ENCODE measurements at places on chromosomes 12 and 14. TPM values are rescaled to one million over a fixed set of nuclear protein-coding genes. Genes with fewer than 3 reads are reported as not detected.

- H3K4me1 ChIP-seq: no peaks in the 10 kb centered on the region
- no peak overlapping the region for H3K27ac ChIP-seq
- H3K36me3 ChIP-seq: no peaks in the 10 kb centered on the region
- no peak overlapping the region for H3K4me3 ChIP-seq
- no peak for DNase-seq
Measured at GRCh38 chr14:98174041-98174440, 1098.0 kb downstream of the BCL11B start.

MYH6 gene
- not detected for total RNA-seq

GRCh38 chr14:56891226-56891625 is 80.9 kb upstream of the OTX2 start:
- H3K4me1 ChIP-seq: peaks cover 7% of the 10 kb centered on the region
- no peaks in the 10 kb centered on the region for H3K36me3 ChIP-seq
- H3K4me3 ChIP-seq: no peak overlapping the region
- no peak for DNase-seq
- no peaks in the 10 kb centered on the region for H3K27me3 ChIP-seq
- no peak overlapping the region for H3K27ac ChIP-seq

GRCh38 chr12:22828066-22828465 is 203.1 kb downstream of the ETNK1 start:
- no peaks in the 10 kb centered on the region for H3K36me3 ChIP-seq
- no peaks in the 10 kb centered on the region for H3K27me3 ChIP-seq
- H3K4me3 ChIP-seq: no peak overlapping the region

- H3K4me1 ChIP-seq: peaks cover 2% of the 10 kb centered on the region
- no peaks in the 10 kb centered on the region for H3K36me3 ChIP-seq
- H3K27ac ChIP-seq: no peak overlapping the region
- H3K4me3 ChIP-seq: no peak overlapping the region
- no peak for DNase-seq
Measured at GRCh38 chr14:65003394-65003793, 16.7 kb downstream of the FNTB start.

- DNase-seq: peak; percentile 64
- no peak overlapping the region for H3K27ac ChIP-seq
- H3K4me3 ChIP-seq: no peak overlapping the region
- H3K4me1 ChIP-seq: peaks cover 84% of the 10 kb centered on the region
- H3K27me3 ChIP-seq: no peaks in the 10 kb centered on the region
- H3K36me3 ChIP-seq: no peaks in the 10 kb centered on the region
Measured at GRCh38 chr14:101838476-101838875, 77.0 kb downstream of the PPP2R5C start.

TECPR2 gene
- 21.6 TPM for total RNA-seq

HOXC9 gene
- total RNA-seq: 0.27 TPM

DNA sequence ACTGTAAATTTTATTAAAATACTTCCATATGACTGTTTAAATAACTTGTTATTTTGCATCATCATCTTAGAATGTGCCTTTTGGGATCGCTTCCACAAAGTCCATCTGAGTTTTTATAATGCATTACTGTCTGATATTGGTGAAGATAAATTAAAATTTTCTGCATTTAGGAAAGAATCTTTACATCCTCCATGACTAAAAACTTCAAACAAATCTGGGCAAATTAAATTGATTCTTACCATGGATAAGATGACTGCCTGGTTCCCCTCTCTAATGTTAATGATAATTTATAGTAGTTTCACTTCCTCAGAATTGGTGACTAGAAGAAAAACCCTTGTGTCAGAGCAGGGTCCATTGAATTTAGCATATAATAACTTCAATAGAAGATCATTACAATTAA is 94.7 kb upstream of the SLC38A4 start:
- no peaks in the 10 kb centered on the region for H3K36me3 ChIP-seq
- no peak overlapping the region for H3K4me3 ChIP-seq
- no peak for DNase-seq
- H3K27ac ChIP-seq: no peak overlapping the region
- no peaks in the 10 kb centered on the region for H3K4me1 ChIP-seq

FOXN4 gene
- not detected for total RNA-seq

GRCh38 chr12:5433845-5434646 is 2.1 kb downstream of the NTF3 start:
- peak overlapping the region; percentile 27 for H3K4me3 ChIP-seq
- H3K27me3 ChIP-seq: peaks cover 9% of the 10 kb centered on the region
- peaks cover 26% of the 10 kb centered on the region for H3K4me1 ChIP-seq
- DNase-seq: no peak
- no peaks in the 10 kb centered on the region for H3K36me3 ChIP-seq

GRCh38 chr12:26125400-26126339 is 833 bp upstream of the BHLHE41 start:
- peak; percentile 93 for DNase-seq
- peaks cover 4% of the 10 kb centered on the region for H3K4me1 ChIP-seq
- peak overlapping the region; percentile 59 for H3K4me3 ChIP-seq

DNA sequence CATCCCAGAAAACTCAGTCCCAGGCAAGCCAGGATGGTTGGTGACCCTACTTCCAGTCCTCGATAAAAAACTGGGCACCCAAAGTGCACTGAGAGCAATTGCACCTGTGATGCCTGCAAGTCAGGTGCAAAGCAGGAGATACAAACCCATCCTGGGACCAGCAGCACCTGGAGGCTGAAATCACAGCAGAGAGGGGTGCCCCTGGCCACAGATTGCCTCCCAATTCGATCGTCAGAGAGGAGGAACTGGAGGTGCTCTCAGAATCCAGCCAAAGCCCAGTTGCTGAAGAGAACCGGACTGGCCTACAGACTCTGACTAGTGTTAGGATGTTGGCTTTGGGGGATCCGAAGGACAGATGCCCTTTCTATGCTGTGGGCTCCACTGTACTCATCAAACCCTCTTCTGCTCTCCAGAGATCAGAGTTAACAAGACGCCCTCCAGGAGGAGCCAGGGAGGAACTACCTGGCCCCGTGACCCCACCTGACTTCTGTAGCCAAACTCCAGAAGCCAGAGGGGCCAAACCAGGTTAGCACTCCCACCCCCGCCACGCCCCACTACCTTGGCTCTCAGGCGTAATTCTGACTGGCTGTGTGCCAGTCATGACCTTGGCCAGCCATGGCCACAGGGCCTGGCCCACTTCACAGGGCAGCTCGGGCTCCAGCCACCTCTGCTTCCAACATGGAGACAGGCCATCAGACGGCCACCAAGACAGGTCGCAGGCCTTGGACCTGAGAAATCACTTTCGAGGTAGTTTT is 284.5 kb upstream of the RTL1 start:
- H3K4me1 ChIP-seq: no peaks in the 10 kb centered on the region
- H3K27me3 ChIP-seq: no peaks in the 10 kb centered on the region
- no peak overlapping the region for H3K27ac ChIP-seq

MIP gene
- total RNA-seq: not detected

DNA sequence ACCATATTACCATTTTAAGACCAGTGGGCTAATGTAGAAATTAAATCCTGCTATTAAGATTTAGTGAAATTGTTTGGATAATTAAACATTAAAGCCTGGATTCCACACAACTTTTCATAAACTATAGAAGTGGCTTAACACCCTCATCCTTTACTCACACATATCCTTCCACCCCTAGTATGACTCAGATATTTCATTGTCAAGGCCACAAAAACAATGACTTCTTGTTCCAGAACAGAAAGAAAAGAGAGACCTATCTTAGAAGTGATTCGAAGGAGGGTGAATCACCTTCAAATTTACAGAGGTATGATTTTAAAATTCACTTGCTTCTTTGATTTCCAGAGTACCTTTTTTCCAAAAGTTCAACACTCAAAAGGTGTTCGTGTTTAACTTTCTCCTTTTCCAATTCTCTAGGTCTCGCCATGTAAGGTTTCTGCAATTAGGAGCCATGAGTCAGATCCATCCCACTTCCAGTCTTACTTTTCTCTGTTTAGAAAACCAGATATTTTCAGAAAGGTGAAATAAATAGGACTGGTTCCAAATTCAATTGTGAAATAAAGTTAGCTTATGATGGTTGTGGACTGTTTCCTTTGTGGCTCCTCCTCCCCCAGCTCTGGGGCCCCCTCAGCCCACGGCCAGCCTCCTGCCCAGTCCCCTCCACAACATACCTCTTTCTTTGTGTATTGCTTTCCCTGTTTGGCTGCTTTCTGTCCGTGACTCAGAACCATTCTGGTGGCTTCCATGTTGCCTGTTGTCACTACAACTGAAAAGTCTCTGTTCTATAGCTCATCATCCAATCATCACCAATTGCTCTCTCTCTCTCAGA is 24.6 kb upstream of the MGP start:
- peaks cover 29% of the 10 kb centered on the region for H3K4me1 ChIP-seq
- no peak for DNase-seq
- H3K36me3 ChIP-seq: no peaks in the 10 kb centered on the region

VSIG10 gene
- 62.0 TPM for total RNA-seq

DNA sequence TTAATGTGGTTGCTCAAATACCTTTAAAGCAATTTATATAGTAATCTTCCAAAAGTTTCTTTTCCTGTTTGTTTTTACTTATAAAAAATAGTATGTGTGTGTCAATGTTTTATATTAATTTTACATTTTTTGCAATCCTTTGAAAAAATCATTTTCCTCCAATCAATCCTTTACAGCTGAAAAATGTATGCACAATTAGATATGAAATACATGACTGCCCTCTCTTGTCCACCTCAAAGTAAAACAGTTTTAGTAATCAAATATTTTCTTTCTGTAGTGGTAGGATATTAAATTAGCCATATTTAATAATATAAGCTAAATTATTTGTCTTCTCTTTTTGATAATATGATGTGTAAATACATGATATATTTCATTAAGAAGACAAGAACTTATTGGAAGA is 269.9 kb downstream of the ADAMTS20 start:
- no peak overlapping the region for H3K27ac ChIP-seq
- no peak for DNase-seq
- peaks cover 9% of the 10 kb centered on the region for H3K4me1 ChIP-seq
- no peak overlapping the region for H3K4me3 ChIP-seq
- H3K36me3 ChIP-seq: no peaks in the 10 kb centered on the region

DNA sequence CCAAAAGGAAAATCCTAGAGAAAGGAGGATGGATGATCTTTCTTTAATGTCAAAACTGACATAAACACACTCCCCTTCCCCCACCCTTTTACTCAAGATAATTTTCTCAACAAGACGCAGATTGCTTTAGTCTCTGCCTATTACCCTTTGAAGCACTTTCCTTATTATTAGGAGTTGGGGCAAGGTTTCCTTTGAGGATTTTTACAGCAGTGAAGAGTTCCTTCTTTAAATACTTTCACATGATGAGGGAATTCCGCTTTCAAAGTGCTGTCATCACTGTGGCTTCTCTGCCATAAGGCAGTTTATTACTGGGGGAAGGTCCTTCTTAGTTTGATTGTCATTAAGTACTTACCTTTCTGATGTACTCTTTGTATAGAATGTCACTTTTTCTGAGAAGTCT is 172.1 kb downstream of the MSRB3 start:
- no peaks in the 10 kb centered on the region for H3K27me3 ChIP-seq
- H3K27ac ChIP-seq: no peak overlapping the region
- no peaks in the 10 kb centered on the region for H3K4me1 ChIP-seq
- no peak overlapping the region for H3K4me3 ChIP-seq
- DNase-seq: no peak
- H3K36me3 ChIP-seq: no peaks in the 10 kb centered on the region

ADAM21 gene
- not detected for total RNA-seq

DNA sequence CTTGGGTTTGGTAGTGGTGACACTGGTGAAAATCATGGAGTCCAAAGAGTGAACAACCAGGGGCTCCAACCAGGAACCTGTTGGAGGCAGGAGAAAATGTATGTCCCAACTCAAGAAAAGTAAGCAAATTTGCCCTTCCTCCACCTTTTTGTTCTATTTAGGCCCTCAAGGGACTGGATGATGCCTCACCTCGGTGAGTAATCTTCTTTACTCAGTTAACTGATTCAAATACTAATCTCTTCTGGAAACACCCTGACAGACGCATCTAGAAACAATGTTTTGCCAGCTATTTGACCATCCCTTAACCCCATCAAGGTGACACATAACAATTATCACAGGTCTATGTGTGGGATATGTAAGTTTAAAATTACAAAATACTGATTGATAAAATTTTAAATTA is 272.4 kb upstream of the FOXG1 start:
- H3K4me3 ChIP-seq: no peak overlapping the region
- H3K4me1 ChIP-seq: no peaks in the 10 kb centered on the region
- DNase-seq: no peak
- no peaks in the 10 kb centered on the region for H3K27me3 ChIP-seq
- no peaks in the 10 kb centered on the region for H3K36me3 ChIP-seq
- no peak overlapping the region for H3K27ac ChIP-seq

SIX4 gene
- 5.7 TPM for total RNA-seq

RILPL1 gene
- total RNA-seq: 33.0 TPM

GRCh38 chr12:1318327-1319031 is 275.9 kb downstream of the FBXL14 start:
- DNase-seq: peak; percentile 62
- no peak overlapping the region for H3K4me3 ChIP-seq
- H3K4me1 ChIP-seq: peaks cover 11% of the 10 kb centered on the region

- H3K4me1 ChIP-seq: peaks cover 23% of the 10 kb centered on the region
- no peaks in the 10 kb centered on the region for H3K36me3 ChIP-seq
- no peak for DNase-seq
Measured at GRCh38 chr14:74988131-74988530, 14.6 kb upstream of the EIF2B2 start.

AMN gene
- total RNA-seq: 3.9 TPM

DNA sequence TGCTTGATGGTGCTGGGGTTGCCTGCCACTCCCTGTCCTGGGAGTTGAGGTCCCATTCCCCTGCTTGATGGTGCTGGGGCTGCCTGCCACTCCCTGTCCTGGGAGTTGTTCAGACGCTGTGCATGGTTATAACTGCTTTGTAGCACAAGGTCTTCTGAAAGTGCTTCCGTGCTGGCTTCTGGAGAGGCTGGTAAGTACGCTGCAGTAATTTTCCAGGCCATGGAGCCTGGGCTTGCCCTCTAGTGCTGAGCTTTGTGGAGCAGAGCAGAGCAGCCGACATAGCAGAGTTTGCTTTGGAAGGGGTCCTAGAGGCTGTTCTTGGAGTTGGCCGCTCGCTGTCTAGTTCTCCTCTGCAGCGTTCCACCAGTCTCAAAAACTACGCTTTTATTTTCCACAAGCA is 6.3 kb downstream of the B4GALNT3 start:
- peak; percentile 88 for DNase-seq
- H3K4me1 ChIP-seq: peaks cover 14% of the 10 kb centered on the region
- no peaks in the 10 kb centered on the region for H3K36me3 ChIP-seq
- no peaks in the 10 kb centered on the region for H3K27me3 ChIP-seq
- peak overlapping the region; percentile 62 for H3K27ac ChIP-seq

GRCh38 chr14:104878582-104878981 is 13.5 kb downstream of the CEP170B start:
- H3K27me3 ChIP-seq: no peaks in the 10 kb centered on the region
- H3K4me3 ChIP-seq: no peak overlapping the region
- DNase-seq: no peak
- peaks cover 6% of the 10 kb centered on the region for H3K36me3 ChIP-seq
- H3K4me1 ChIP-seq: no peaks in the 10 kb centered on the region

DNA sequence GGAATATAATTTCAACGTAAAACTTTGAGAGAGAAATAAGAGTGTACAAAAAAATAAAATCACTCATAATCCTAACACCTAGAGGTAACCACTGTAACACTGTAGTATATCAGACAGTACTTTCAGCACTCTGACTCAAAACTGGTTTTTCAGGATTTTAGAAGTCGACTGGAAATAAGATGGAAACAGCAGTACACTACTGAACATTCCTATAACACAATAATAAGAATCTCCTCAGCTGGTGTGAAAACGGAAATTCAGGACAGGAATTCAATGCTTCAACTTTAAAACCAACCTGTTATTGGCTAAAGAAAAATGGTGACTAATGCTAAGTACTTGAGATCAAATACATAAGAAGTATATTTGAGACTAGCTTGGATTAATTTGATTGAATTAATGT is 12.3 kb upstream of the PITPNM2 start:
- no peaks in the 10 kb centered on the region for H3K27me3 ChIP-seq
- peaks cover 13% of the 10 kb centered on the region for H3K4me1 ChIP-seq
- DNase-seq: no peak
- H3K36me3 ChIP-seq: no peaks in the 10 kb centered on the region

NTF3 gene
- not detected for total RNA-seq

Measured in thyroid gland (tissue), 4 donors.